ENCODE measurements at places on chromosomes 4 and X. TPM values are rescaled to one million over a fixed set of nuclear protein-coding genes. Genes with fewer than 3 reads are reported as not detected.
A peak's percentile ranks its signal among the peaks of the same experiment; 100 is the strongest.

Gene CWH43
- not detected for total RNA-seq

Gene BST1
- total RNA-seq, result 7.7 TPM

Gene IL21
- total RNA-seq, result not detected

Gene RNF150
- total RNA-seq, result 66.7 TPM

Gene GYG2
- 2.9 TPM for total RNA-seq

Gene HPRT1
- total RNA-seq, result 15.0 TPM

GRCh38 chr4:153639833-153640802 lies 44.0 kb upstream of the TLR2 start:
- H3K36me3 ChIP-seq, result no peaks in the 10 kb centered on the region
- no peak for DNase-seq
- H3K27ac ChIP-seq, result no peak overlapping the region

- DNase-seq, result no peak
- no peaks in the 10 kb centered on the region for H3K27me3 ChIP-seq
- H3K36me3 ChIP-seq, result no peaks in the 10 kb centered on the region
- H3K27ac ChIP-seq, result no peak overlapping the region
Observed at GRCh38 chrX:139823806-139824205, 109.0 kb downstream of the ATP11C start.

DNA sequence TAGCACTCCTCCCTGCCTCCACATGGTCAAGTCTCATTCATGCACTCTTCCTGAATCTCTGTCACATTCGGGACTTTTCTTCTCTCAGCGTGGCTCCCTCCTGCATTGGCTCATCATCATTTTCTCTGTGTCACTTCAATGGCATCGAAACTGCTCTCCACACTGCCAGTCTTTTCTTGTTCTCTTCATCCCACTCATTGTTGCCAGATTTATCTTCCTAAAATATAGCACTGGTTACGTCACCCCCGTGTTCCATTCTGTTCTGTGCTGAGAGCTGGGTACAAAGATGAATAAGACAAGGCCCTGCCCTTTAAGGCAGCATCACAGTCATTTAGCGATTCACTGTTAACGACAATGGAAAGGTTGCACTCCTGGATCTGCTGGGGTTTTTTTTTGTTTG lies 174.4 kb upstream of the TBC1D9 start:
- peak overlapping the region; percentile 57 for H3K27ac ChIP-seq
- DNase-seq, result peak; percentile 71
- no peaks in the 10 kb centered on the region for H3K27me3 ChIP-seq
- no peaks in the 10 kb centered on the region for H3K36me3 ChIP-seq

GRCh38 chr4:110988722-110989121 lies 365.8 kb upstream of the PITX2 start:
- no peaks in the 10 kb centered on the region for H3K27me3 ChIP-seq
- no peaks in the 10 kb centered on the region for H3K4me1 ChIP-seq
- H3K4me3 ChIP-seq, result no peak overlapping the region
- no peaks in the 10 kb centered on the region for H3K36me3 ChIP-seq

DNA sequence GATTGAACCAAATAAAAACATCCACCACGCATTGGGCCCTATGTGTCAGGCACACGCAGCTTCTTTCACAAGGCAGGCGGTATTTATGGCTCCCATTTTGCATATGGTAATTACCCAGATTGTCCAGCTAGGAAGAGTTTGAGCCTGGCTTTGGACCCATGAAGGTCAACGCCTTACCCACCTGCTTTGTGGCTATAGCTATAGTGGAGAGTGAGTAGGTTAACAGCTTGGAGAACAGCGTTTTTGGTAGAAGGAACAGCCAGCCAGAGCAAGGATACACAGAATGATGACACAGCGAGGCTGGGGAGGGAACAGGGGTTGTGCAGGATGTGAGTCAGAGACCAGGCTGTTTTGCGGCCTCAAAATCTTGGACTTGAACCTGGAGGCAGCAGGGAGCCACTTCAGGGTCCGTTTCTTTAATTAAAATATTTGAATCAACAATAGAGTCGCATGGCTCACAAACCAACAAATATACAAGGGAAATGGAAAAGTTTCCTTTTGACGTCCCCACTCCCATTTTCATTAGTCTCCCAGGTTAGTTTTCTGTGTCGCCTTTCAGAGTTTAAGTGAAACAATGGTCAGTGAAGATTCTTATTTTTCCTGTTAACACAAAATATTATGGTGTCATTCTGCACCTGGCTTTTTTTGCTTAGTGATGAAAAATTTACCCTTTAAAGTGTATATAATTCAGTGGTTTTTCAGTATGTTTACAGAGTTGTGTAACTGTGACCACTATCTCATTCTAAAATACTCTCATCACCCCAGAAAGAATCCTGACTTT lies 118.2 kb upstream of the STX18 start:
- no peaks in the 10 kb centered on the region for H3K4me1 ChIP-seq
- H3K4me3 ChIP-seq, result no peak overlapping the region
- no peaks in the 10 kb centered on the region for H3K36me3 ChIP-seq

DNA sequence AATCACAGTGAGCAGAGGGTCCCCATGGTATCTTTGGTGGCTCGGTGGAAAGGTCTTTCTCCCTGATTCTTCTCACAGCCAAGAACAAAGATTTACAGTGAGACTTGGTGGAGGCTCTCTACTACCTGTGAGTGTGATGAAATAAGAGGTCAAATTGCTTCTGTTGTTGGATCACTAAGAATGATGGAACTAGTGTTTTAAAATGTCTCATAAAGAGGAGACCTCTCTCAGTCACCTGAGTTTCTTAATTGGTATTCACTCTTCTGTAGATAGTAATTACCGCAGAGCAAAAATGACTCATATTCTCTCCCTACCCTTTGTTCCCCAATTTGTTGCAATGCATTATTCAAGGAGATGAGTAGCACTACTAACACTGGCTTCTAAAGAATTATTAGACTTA lies 100.9 kb upstream of the TBC1D9 start:
- no peak for DNase-seq
- H3K4me3 ChIP-seq, result no peak overlapping the region
- H3K4me1 ChIP-seq, result no peaks in the 10 kb centered on the region

- H3K4me3 ChIP-seq, result no peak overlapping the region
- no peak overlapping the region for H3K27ac ChIP-seq
Observed at GRCh38 chrX:31929366-31929765, 857.5 kb upstream of the FTHL17 start.

DNA sequence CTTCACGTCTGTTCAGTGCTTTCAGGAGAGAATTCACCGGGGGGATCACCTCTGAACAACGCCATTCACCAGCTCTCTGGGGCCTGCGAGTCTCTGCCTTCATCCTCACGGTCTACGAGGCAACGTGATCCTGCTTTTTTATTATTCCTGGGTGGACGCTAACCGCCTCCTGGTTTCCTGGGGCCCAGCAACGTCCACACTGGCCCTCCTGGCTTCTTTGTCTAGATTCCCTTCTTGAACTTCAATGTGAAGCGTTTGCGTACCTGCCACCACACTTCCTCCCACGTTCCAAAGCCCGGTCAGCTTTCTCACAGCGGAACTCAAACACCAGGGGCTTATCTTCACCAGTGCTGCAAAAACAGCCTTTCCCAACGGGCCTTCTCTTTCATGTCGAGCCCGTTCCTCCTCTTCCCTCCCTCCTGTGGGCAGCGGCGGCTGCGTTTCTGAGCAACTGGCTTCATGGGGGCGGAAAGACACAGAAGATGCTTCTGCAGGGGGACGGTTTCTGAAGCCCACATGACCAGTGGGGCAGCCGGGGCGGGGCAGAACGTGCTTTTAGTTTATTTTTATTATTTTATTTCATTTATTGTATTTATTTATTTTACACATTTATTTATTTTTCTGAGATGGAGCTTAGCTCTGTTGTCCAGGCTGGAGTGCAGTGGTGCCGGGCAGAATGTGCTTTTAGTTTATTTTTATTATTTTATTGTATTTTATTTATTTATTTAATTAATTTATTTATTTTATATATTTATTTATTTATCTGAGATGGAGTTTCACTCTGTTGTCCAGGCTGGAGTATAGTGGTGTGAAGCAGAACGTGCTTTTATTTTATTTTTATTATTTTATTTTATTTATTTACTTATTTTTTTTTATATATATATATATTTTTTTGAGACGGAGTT lies 64.6 kb downstream of the CRLF2 start:
- no peaks in the 10 kb centered on the region for H3K4me1 ChIP-seq
- H3K36me3 ChIP-seq, result no peaks in the 10 kb centered on the region
- no peak overlapping the region for H3K4me3 ChIP-seq
- no peak overlapping the region for H3K27ac ChIP-seq
- no peaks in the 10 kb centered on the region for H3K27me3 ChIP-seq
- peak; percentile 24 for DNase-seq

DNA sequence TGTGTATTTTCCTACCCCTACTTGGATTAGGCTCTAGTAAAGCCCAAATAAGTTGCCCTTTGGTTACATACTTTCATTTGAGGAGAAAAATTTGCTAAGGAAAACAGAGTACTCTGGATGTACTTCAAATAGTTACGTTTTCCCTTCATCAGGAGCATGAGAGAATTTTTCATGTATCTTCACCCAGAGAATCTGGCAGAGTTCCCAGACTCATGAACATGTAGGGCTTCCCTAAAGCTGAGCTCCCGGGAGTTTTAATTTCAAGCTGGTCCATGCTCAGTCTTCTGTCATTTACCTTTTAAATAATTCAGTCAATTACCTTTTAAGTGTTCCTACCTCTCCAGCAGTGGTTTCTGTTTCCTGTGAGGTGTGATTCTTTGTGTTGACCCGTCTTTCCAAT lies 367.5 kb upstream of the GRID2 start:
- H3K36me3 ChIP-seq, result no peaks in the 10 kb centered on the region
- no peaks in the 10 kb centered on the region for H3K4me1 ChIP-seq
- H3K27ac ChIP-seq, result no peak overlapping the region
- no peaks in the 10 kb centered on the region for H3K27me3 ChIP-seq
- H3K4me3 ChIP-seq, result no peak overlapping the region

- H3K27me3 ChIP-seq, result no peaks in the 10 kb centered on the region
Observed at GRCh38 chr4:99651811-99652485, 5.7 kb downstream of the C4orf54 start.

- H3K27ac ChIP-seq, result no peak overlapping the region
- no peaks in the 10 kb centered on the region for H3K4me1 ChIP-seq
- H3K27me3 ChIP-seq, result no peaks in the 10 kb centered on the region
- no peak for DNase-seq
Observed at GRCh38 chrX:24890677-24891076, 125.1 kb downstream of the ARX start.

DNA sequence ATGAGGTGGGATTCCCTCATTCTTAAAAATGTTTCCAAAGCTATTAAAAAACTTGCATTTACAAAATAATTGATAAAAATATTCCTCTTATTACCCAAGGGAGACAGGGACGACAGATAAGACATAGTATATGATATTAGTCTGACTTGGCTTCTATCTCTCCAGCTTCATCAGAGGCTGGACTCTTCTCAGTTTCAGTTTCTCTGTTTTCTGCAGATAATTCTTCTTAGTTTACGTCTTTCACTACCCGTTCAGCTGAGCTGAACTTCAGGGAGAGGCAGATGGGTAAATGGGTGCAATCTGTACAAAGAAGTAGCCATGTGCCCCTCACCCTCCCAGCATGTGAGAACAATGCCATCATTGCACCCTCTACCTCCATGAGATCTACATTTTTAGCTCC lies 214.0 kb upstream of the SLIT2 start:
- H3K27ac ChIP-seq, result no peak overlapping the region
- H3K4me1 ChIP-seq, result no peaks in the 10 kb centered on the region
- H3K27me3 ChIP-seq, result no peaks in the 10 kb centered on the region
- no peak overlapping the region for H3K4me3 ChIP-seq
- no peak for DNase-seq
- no peaks in the 10 kb centered on the region for H3K36me3 ChIP-seq

DNA sequence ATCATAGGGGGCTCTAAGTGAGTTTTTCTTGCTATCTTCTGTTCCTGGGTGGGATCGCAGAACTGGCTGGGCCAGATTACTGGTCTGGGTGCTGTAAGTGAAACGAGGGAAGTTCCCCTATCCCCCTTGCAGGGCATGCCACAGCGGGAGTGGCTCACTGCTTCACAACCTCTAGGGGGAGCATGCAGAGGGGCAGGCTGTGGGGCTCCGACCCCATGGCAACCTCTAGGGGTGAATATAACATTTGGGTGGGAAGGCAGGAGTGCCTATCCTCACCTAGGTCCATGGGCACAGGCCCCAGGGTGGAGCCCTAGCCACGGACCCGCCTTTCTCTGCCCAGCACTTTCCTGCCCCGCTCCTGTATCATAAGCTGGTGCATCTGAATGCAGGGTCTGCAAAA lies 1.7 kb upstream of the RRAGB start:
- no peak overlapping the region for H3K27ac ChIP-seq
- DNase-seq, result no peak
- H3K36me3 ChIP-seq, result no peaks in the 10 kb centered on the region
- H3K4me1 ChIP-seq, result no peaks in the 10 kb centered on the region
- H3K27me3 ChIP-seq, result no peaks in the 10 kb centered on the region

DNA sequence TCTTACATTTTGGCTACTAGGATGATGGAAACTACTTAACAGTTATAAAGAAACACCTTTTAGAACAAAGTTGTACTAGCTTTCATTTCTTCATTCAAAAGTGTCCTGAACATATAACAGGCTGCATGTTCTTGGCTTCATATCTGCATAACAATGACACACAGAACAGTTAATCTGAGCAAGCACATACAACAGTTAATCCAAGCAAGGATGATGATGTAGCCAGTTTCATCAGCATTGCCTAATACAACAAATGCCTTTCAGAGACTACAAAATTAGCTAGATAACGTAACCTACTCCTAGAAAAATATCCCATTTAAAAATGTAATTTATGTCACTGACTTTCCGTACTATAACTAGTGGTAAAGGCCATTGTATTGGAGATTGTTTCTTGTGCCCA lies 182.1 kb downstream of the SCFD2 start:
- no peaks in the 10 kb centered on the region for H3K36me3 ChIP-seq
- no peak for DNase-seq
- no peak overlapping the region for H3K4me3 ChIP-seq
- no peak overlapping the region for H3K27ac ChIP-seq
- H3K27me3 ChIP-seq, result no peaks in the 10 kb centered on the region

GRCh38 chr4:122832732-122833131 lies 6.1 kb downstream of the FGF2 start:
- peak overlapping the region; percentile 94 for H3K27ac ChIP-seq
- no peaks in the 10 kb centered on the region for H3K27me3 ChIP-seq
- no peak overlapping the region for H3K4me3 ChIP-seq
- H3K36me3 ChIP-seq, result no peaks in the 10 kb centered on the region

GRCh38 chr4:104129243-104129642 lies 365.5 kb downstream of the CXXC4 start:
- DNase-seq, result no peak
- H3K27ac ChIP-seq, result no peak overlapping the region
- H3K4me3 ChIP-seq, result no peak overlapping the region
- no peaks in the 10 kb centered on the region for H3K36me3 ChIP-seq

- peaks cover 6% of the 10 kb centered on the region for H3K4me1 ChIP-seq
- H3K36me3 ChIP-seq, result no peaks in the 10 kb centered on the region
- peak; percentile 60 for DNase-seq
Observed at GRCh38 chrX:140091125-140091886, 126.0 kb upstream of the CXorf66 start.

DNA sequence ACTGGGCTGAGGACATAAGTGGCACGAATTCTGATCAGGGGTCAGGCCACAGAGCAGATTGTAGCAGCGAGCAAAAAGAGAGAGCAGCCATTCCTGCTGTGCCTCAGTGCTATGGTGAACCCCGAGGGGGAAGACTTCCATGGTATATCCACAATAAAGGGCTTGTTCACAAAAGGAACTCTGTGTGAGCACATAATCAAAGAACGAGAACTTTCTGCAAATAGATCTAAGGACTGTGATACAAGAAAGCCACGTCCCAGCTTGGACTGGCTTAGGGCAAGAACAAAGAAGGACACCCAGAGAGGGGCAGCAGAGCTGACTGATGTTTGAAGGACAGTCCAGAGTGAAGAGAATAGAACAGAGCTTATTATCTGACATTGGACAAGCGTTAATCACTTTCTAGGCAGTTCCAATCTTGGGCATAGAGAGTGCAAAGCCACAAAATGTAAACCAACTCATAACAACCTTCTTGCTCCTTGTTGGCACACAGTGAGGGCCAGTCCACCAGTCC lies 24.0 kb downstream of the PPEF2 start:
- no peak overlapping the region for H3K27ac ChIP-seq
- H3K27me3 ChIP-seq, result no peaks in the 10 kb centered on the region
- no peaks in the 10 kb centered on the region for H3K4me1 ChIP-seq
- no peaks in the 10 kb centered on the region for H3K36me3 ChIP-seq
